Muscle of leg (tissue), 16 donors: ENCODE measurements at places on chromosomes 13 and 19. TPM values are rescaled to one million over a fixed set of nuclear protein-coding genes. Genes with fewer than 3 reads are reported as not detected.

DNA sequence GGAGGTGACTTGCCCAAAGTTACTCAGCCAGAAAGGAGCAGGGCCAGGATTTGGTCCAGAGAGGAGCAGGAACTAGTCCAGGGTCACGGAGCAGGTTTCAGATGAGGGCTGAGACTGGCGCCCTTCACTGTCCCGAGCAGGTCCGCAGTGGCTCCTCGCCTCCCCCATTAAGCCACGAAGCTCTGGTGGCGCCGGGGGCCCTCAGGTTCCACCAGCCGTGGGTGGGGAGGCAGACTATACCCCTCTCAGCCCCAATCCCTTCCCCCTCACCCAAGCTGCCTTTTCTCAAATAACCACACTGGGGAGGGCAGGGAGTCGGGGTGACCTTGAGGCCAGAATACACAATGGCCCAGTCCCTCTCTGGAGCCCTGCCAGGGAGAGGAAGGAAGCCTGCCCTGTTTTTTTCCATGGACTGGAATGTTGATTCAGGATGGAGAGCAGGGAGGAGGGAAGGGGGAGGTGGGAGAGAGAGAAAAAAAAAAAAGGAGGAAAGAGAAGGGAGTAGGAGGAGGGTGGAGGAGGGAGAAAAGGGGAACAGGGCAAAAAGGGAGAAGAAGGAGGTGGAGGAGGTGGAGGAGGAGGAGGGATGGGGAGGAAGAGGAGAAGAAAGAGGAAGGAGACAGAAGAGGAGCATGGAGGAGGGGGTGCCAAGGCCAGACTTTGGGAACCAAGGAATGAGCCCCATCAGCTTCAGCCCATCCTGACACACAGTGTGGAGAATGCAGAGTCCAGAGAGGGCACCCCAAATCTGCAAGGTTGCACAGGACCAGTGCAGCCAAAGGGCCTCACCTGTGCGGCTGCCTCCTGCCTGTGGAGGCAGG lies 19.7 kb downstream of the CEACAM16 start:
- no peaks in the 10 kb centered on the region for H3K27me3 ChIP-seq
- H3K4me3 ChIP-seq, result peak overlapping the region; percentile 5
- H3K4me1 ChIP-seq, result peaks cover 12% of the 10 kb centered on the region
- H3K36me3 ChIP-seq, result no peaks in the 10 kb centered on the region
- peak overlapping the region; percentile 74 for H3K27ac ChIP-seq

DNA sequence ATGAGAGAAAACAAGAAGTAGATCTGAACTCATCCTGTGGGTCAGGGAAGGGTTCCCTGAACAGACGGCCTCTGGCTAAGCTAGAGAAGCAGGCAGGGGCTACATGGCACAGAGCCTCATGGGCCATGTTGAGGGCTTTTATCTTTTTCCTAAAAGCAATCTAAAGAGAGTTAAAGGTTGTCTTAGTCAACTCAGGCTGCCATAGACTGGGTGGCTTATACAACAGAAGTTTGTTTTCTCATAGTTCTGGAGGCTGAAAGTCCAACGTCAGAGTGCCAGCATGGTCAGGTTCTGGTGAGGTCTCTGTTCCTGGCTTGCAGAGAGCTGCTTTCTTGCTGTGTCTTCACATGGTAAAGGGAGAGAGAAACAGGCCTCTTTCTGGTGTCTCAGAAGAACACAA lies 2.9 kb upstream of the MBNL2 start:
- H3K36me3 ChIP-seq, result no peaks in the 10 kb centered on the region
- no peaks in the 10 kb centered on the region for H3K27me3 ChIP-seq
- DNase-seq, result no peak
- peaks cover 8% of the 10 kb centered on the region for H3K4me1 ChIP-seq
- no peak overlapping the region for H3K4me3 ChIP-seq

ZIC2 gene
- total RNA-seq, result not detected

ZNF229 gene
- 6.4 TPM for total RNA-seq

- no peak for DNase-seq
- no peak overlapping the region for H3K4me3 ChIP-seq
- H3K36me3 ChIP-seq, result no peaks in the 10 kb centered on the region
- no peaks in the 10 kb centered on the region for H3K4me1 ChIP-seq
- no peak overlapping the region for H3K27ac ChIP-seq
Measured at GRCh38 chr13:28964803-28965202, 144.7 kb downstream of the MTUS2 start.

HNRNPUL1 gene
- 73.0 TPM for total RNA-seq

DNA sequence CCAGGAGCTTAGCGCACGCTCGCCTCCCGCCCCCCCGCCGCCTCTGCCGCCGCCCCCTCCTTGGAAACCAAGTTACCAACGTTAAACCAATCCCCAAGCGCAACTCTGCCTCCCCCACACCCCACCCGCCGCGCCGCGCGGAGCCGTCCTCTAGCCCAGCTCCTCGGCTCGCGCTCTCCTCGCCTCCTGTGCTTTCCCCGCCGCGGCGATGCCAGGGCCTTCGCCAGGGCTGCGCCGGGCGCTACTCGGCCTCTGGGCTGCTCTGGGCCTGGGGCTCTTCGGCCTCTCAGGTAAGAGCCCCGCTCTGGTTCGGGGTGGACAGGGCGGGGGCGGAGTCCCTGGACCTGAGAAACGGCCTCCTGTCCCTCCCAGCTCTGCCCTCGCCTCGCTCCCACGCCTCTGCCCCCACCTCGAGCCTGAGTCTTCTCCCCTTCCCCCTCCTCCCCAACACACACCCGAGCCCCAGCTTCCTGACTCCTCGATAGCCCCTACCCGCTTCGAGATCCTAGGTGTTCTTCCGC lies at the start of gene ICAM5:
ICAM5 (plus strand) TSS at position 117 of the 521 bp plus-strand sequence; CDS start at position 209, 92 bp downstream.
- H3K27ac ChIP-seq, result no peak within 1 kb of the TSS
- no peak for DNase-seq
- no peaks in the 10 kb centered on the region for H3K36me3 ChIP-seq
- H3K4me1 ChIP-seq, result peaks cover 62% of the 10 kb centered on the region
- peaks cover 90% of the 10 kb centered on the region for H3K27me3 ChIP-seq

GRCh38 chr13:30805603-30806011 lies 70.3 kb downstream of the ALOX5AP start:
- peaks cover 38% of the 10 kb centered on the region for H3K4me1 ChIP-seq
- H3K27me3 ChIP-seq, result no peaks in the 10 kb centered on the region
- no peak overlapping the region for H3K4me3 ChIP-seq
- peak overlapping the region; percentile 47 for H3K27ac ChIP-seq
- no peak for DNase-seq

DNA sequence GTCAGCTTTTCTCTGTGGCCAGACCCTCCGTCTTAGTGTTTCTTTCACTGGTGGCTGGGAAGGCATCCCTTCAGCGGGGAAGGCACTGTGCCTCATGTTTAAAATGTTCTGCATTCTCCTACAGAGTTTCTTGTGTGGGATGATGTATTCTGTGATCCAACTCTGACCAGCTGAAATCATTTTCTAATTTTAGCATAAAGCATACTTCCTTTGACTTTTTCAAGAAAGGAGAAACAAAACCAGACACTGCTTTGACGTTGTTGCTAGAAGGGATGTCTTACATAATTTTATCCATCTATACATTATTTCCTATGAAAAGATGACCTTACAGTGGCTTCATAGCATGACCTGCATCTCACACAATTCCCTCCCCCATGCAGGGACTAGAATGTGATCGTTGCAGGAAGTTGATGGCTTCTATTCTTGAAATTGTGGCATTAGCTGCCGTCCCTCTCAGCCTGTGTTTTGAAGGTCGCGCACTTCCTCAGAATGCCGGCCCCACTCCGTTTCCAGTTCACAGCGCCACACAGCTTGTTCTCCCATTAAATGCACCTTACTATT lies 38.6 kb upstream of the TEX29 start:
- no peak overlapping the region for H3K4me3 ChIP-seq
- H3K36me3 ChIP-seq, result peaks cover 64% of the 10 kb centered on the region
- no peaks in the 10 kb centered on the region for H3K27me3 ChIP-seq

CEACAM6 gene
- total RNA-seq, result 0.04 TPM

DNA sequence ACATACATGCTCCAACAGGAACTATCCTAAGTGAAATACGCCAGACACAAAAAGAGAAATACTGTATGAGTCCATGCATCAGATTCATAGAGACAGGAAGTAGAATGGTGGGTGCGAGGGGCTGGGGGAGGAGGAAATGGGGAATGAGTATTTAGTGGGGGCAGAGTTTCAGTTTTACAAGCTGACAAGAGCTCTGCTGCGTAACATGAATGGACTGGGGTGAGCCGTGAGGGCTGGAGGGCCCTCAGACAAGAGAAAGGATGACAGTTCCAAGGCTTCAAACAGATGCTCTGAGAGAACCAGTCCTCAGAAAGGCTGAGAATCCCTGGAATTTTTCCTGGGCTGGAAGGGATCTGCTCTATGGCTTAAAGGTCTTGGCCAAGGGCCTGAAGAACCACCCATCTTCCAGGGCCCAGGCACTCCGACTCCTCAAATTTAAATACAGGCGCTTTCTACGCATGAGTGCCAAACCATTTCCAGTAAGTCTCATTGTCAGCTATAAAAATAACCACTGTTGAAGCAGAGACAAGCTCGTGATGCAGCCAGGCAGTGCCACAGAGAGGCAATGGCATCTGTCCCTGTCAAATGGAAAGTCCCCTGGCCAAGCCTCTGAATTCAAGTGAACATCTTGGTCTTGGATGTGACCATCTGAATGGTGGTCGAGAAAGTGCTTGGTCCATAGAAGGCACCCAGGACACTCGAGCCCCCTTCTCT lies 17.5 kb downstream of the KLF2 start:
- H3K27me3 ChIP-seq, result no peaks in the 10 kb centered on the region
- no peak overlapping the region for H3K4me3 ChIP-seq
- H3K4me1 ChIP-seq, result peaks cover 34% of the 10 kb centered on the region

- H3K4me1 ChIP-seq, result no peaks in the 10 kb centered on the region
- H3K27ac ChIP-seq, result peak overlapping the region; percentile 38
- no peaks in the 10 kb centered on the region for H3K27me3 ChIP-seq
Measured at GRCh38 chr13:76129305-76130000, 493.3 kb downstream of the LMO7 start.

DNA sequence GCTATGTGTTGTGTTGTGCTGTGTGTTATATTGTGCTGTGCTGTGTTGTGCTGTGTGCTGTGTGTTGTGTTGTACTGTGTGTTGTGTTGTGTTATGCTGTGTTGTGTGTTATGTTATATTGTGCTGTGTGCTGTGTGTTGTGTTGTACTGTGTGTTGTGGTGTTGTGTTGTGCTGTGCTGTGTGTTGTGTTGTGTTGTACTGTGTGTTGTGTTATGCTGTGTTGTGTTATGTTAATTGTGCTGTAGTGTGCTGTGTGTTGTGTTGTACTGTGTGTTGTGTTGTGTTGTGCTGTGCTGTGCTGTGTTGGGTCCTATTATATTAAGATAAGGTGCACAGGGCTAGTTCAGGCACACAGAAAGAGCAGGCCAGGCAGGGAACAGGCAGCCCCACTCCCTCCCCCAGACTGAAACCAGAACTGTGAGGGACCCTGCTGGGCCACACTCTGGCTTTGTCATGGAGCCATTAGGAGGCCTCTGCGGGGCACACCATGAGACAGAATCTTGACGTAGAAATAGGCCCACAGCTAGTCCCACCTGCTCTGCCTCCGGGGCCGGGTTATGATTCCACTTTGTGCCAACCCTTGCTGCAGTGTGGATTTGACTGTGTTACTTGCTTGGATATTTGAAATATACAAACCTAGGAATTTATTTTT lies 12.1 kb downstream of the SOX1 start:
- no peak overlapping the region for H3K27ac ChIP-seq
- DNase-seq, result no peak
- H3K36me3 ChIP-seq, result no peaks in the 10 kb centered on the region
- no peak overlapping the region for H3K4me3 ChIP-seq
- H3K27me3 ChIP-seq, result peaks cover 57% of the 10 kb centered on the region
- H3K4me1 ChIP-seq, result peaks cover 2% of the 10 kb centered on the region
